Neural progenitor cell (in vitro differentiated cells): ENCODE measurements at places on chromosomes 7 and 10. TPM values are rescaled to one million over a fixed set of nuclear protein-coding genes. Genes with fewer than 3 reads are reported as not detected.
A peak's percentile ranks its signal among the peaks of the same experiment; 100 is the strongest.

GRCh38 chr7:23759671-23760391 is 49.8 kb downstream of the STK31 start:
- no peak for DNase-seq

The ANXA11 gene
- 2.7 and 7.3 TPM in 2 replicates for total RNA-seq

The GRM3 gene
- 13.6 and 22.2 TPM in 2 replicates for total RNA-seq

The CHRM2 gene
- total RNA-seq = not detected in 2 replicates

The MMRN2 gene
- 0.28 and 1.4 TPM in 2 replicates for total RNA-seq

- DNase-seq = no peak
Observed at GRCh38 chr7:130178251-130178650, 27.0 kb downstream of the TMEM209 start.

GRCh38 chr10:76356557-76356956 is 925.1 kb downstream of the LRMDA start:
- DNase-seq = no peak

The ABCC2 gene
- 0.25 and 0.26 TPM in 2 replicates for total RNA-seq

DNA sequence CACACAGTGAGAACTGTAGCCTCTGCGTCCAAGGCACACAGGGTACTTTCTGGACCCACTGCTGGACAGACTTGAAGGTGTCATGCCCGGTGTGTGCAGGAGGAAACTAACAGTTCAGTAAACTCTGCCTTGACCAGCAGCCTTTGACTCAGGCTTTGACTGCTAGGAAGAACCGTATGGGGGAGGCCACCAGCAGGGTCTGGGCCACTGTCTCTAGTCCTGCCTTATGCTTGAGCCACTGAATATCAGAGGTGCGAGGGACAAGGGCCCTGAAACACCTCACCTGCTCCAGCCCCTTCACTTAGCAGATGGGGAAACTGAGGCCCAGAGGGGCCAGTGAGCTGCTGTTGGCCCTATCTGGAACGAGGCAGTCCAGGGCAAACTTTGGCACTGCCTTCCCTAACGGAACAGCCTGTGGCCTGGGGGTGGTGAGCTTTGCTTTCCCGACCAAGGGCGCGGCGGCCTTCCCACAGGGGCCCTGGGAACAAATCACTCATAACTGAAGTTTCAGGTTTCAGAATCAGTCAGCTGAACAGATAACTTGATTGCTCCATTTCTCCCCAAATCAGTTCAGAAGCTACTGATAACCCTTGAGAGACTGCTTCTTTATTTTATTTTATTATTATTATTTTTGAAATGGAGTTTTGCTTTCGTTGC is 130.0 kb downstream of the FAM53B start:
- DNase-seq = no peak

The GIMAP5 gene
- total RNA-seq = 0.03 TPM in 1 of 2 replicates, not detected in the other

The TMEM213 gene
- total RNA-seq = not detected in 2 replicates

The CCZ1B gene
- 27.6 and 39.5 TPM in 2 replicates for total RNA-seq

DNA sequence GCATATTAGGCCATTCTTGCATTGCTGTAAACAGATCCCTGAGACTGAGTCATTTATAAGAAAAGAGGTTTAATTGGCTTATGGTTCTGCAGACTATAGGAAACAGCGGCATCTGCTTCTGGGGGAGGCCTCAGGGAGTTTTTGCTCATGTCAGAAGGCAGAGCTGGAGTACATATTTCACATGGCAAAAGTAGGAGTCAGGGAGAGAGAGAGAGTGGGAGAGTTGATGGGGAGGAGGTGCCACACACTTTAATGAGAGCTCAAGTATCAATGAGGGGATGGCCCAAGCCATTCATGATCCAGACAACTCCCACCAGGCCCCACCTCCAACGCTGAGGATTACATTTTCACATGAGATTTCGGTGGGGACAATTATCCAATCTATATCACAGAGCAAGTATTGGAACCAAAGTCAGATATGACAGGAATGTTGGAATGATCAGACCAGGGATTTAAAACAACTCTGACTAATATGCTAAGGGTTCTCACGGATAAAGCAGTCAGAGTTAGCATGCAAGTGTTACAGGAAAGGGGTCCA is 795.3 kb upstream of the CELF2 start:
- no peak for DNase-seq

- DNase-seq = no peak
Observed at GRCh38 chr10:6497620-6498019, 82.5 kb downstream of the PRKCQ start.

DNA sequence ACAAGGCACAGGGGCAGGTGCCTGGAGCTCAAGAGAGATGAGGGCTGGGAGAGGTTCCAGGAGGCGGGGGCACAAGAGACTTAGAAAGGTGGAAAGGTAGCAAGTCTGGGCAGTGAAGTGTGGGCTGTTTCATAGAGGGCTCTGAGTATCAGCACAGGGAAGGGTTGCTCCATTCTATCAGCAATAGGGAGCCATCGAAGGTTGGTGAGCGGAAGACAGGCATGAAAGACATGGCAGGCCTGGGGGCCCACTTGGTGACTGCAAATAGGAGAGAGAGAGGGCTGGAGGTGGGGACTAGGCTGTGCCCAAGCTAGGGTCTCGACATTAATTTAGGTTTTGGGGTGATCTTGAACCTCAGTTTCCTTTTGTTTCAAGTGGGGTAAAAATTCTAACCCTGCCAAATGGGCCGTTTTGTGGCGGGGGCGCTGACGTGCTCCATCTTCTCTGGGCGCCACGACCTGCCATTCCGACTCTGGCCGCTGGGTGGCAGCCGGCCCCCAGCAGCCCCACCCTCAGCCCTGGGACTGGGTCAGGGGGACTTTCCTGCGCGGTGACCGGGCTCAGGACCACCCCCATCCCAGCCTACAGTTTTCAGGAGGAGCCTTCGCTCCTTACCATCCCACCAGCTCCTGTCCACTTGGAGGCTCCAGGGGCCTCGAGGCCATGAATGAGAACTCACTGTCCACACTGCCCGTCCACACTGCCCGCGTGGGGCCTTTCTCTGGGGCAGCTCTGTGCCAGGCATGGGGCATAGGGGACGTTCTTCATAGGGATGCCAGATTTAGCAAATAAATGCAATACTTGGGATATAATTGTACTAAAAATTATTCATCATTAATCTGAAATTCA is 37.2 kb upstream of the PCBD1 start:
- DNase-seq = peak; percentile 82

- no peak for DNase-seq
Observed at GRCh38 chr10:78319371-78319770, 285.7 kb downstream of the RPS24 start.

The LRIT1 gene
- not detected in 2 replicates for total RNA-seq

DNA sequence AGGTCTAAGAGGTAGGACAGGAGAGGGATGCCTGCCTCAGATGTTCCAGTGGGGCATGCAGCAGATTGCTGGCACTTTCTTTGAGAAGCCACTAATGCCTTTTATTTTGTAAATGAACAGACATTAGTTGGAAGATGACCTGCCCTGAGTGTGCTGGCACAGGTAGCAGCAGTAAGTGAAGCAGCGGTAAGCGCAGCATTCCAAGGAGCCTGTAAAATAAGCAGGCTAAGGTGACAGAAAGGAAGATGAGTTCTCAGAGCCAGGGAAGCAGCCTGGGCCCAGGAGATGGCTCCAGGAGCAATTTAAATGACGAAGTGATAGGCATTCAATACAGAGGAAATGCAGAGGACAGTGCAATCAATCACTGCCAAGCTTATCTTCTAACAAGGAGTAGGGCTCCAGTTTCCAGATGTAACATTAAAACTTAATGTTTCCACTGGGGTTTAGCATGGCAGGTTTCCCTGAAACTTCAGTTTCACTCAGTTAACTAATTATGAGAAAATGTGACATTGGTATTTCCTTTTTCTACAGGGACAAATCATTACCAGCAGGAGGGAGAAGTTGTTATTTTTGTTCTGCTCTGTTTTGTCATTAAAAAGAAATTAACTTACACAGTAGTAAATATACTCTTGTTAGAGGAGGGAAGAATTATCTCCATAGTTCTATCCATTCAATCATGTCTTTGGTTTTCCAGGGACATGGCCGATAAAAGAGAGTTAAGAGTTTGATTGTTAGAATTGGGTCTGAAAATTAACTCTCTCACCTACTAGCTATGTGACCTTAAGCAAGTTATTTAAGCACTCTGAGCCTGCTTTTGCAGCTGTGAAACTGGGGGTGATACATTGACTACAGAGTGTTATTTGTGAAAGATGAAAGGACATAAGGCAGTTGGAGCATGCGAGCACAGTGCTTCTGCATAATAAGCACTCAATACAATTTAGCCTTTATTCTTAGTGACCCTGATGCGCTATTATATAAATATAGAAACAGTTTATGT is 96.6 kb upstream of the PTN start:
- DNase-seq = no peak

The FRMPD2 gene
- 0.22 TPM in 1 of 2 replicates, not detected in the other for total RNA-seq

DNA sequence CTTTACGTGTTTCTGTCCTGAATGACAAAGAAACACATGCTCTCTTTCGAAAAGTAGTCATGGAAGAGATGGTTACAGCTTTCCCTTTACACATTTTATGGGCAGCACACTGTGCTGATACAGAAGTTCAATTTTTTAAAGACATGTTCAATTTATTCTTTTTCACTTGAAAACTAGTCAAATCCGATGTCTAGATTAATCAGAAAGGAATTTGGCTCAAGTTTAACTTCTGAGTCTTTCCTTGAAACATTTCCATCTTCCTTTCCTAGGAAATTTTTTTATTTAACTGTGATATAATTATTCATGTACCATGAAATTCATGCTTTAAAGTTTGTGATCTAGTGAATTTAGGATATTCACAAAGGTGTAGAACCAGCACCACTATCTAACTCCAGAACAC is 360.1 kb downstream of the TNS3 start:
- DNase-seq = no peak

The PCBD1 gene
- total RNA-seq = 34.6 and 43.9 TPM in 2 replicates

- DNase-seq = peak; percentile 43
Observed at GRCh38 chr7:75734586-75735458, 3.9 kb downstream of the HIP1 start.

- no peak for DNase-seq
Observed at GRCh38 chr7:17405786-17406185, 107.3 kb downstream of the AHR start.

- no peak for DNase-seq
Observed at GRCh38 chr10:73838827-73839226, 27.4 kb upstream of the NDST2 start.

- peak; percentile 6 for DNase-seq
Observed at GRCh38 chr10:50740293-50740648, 535 bp downstream of the ASAH2B start.

DNA sequence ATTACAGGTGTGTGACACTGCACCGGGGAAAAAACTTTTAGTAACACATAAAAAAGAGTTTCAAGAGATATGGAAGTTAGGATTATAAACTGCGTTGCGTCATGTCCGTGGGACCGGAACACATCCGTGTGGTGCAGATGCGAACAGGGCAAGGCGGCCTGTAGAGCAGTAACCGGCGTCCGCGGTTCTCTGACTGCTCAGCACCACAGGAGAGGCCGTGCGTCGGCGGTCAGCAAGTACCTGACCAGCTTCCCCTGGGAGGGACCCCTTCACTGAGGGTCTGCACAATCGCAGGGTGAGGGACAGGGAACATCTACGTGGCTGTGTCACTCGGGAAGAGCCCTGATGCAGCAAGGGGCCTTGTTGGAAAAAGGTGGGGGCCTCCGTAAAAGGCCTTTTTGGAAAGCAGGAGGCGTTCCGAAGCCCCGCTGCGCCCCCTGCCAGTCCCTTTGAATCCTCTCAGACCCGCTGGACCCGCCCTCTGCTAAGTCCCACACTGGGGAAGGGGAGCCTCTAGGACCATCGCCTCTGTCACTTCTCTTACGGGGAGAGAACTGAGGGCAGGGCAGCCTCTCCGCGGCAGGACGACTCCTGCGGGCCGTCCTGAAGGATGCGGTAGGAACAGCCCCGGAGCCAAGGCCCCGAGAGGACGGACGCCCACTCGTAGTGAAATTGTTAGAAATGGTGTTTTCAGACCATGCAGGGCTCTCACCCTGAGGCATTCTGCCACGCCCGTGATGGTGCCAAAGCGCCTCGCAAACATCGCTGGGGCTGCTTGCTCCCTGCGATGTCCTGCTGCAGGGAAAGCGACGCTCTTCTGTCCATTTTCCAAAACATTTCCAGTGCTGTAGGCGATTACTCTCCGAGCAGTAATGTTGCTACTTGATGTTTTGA is 771.6 kb upstream of the COBL start:
- peak; percentile 91 for DNase-seq

The UNCX gene
- total RNA-seq = not detected in 2 replicates

The AZGP1 gene
- total RNA-seq = not detected in 2 replicates

The AASS gene
- total RNA-seq = 185 and 264 TPM in 2 replicates

DNA sequence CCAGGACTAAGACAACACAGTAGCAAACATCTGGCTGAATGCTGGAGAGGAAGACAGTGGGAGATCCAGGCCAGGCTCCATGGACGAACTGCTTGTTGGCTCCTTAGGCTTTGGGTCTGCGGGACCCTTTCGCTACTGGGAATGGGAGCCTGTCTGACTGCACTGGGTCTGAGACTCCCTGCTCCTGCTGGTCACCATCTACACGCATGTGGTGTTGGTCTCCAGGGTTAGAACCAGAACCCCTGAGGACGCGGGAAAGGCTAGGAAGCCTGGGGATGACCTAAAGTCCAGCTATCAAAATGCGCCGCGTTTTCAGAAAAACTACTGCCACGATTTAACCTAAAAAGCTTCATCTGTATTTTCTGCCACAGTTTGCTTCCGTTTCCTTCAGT is 817 bp upstream of the DNAJB6 start:
- no peak for DNase-seq
